Stimulated activated CD4-positive, alpha-beta T cell treated with anti-CD3 and anti-CD28 coated beads, Interleukin-1b, Interleukin-23, amount 100 ng/mL, for 1 hour (primary cell): ENCODE measurements at places on chromosomes 2 and 18.

GRCh38 chr2:109254174-109254904, 125.3 kb downstream of the SH3RF3 start:
- DNase-seq, result no peak

DNA sequence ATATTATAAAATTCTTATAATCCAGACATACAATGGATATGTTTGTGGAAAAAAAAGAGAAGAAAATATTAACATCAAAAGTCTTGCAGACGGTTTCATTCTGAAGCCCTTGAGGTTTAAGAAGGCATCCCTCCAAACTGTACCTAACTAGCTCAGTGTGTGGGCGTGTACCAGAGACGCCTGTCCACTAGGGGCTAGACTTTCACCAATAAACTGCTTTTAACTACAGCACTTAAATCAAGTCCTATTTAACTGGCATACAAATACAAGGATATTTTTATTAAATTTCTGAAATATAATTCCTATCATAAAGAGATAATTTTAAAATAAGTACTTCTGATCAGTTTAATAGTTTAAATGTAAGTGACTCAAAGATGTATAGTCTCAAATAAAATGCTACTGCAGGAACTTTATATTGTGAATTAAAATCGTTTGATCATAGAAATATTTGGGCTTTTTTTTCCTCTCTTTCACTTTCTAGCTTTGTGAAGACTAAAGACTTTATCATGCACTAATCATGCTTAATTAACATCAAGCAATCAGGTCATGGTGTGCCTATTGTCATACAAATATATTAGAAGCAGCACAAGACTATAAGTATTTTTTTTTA, 437.7 kb downstream of the SATB2 start:
- DNase-seq, result no peak

DNA sequence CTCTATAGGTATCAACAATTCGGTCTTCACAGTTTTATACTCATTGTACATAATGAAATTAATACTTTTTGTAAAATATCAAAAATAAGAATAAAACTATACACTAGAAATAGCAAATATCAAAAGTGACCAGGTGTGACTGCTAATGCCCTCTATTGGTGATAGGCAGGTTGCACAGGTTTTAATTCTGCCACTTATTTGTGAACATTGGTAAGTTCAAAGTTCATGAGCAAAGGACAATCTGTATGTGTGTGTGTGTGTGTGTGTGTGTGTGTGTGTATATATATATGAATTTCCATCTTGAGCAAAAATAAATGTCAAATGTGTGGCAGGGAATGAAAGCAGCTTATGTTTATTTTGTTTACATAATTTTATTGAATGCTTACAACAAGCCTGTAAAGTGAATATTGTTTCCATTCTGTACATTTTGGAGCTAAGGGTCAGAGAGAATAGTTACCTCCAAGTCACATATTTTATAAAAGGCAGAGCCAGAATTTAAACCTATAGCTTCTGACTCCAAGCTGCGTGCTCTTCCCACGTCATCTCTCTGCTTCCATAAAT, 537.4 kb downstream of the CPS1 start:
- no peak for DNase-seq

GRCh38 chr2:177466337-177467195, 74.0 kb downstream of the AGPS start:
- DNase-seq, result no peak

- DNase-seq, result no peak
Measured at GRCh38 chr18:32422978-32423740, 47.5 kb downstream of the GAREM1 start.
